Fibroblast of skin of abdomen (primary cell): ENCODE measurements at places on chromosomes 11 and 22.

DNA sequence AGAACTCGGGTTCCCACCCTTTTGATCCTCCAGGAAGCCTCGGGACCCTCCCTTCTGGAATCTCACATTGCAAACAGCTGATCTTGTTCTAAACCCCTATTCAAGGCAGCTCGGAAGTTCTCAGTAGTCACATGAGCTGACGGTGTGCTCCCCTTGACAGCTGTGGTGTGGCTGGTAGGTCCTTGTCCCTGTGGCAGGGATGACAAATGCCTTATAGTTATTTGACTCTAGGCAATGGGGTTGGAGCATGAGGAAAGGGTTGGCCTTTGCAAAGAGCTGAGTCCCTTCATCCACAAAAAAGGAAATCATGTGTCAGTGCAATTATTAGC, 23.6 kb downstream of the EIF4G2 start:
- no peak for DNase-seq

DNA sequence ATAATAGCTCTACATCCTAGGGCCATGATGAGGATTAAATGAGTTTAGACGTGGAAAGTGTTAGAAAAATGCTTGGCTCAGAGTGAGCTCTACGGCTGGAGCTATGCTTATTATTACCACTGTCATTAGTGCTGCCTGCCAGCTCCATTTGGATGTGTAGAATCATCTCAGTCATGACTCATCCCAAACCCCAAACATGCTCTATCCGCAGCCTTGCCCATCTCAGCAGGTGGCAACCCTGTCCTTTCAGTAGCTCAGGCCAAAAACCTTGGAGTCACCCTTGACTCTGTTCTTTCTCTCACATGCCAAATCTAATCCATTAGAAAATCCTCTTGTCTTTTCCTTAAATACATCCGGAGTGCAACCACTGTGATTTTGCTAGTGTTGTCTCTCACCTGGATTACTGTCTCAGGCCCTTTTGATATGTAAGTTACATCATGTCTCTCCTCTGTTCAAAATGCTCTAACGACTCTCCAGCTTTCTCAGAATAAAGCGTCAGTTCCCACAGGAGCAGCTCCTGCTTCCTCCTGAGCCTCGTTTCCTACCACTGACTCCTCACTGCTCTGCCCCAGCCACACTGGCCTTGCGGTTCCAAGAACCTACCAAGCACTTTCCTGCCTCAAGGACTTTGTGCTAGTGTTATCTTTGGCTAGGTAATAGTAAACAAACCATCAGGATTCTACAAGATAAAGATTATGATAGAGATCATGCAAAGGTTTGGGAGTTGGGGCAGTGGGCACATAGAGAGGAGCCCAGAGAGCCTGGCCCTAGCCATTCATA, 10.5 kb upstream of the CHRM1 start:
- DNase-seq = no peak

DNA sequence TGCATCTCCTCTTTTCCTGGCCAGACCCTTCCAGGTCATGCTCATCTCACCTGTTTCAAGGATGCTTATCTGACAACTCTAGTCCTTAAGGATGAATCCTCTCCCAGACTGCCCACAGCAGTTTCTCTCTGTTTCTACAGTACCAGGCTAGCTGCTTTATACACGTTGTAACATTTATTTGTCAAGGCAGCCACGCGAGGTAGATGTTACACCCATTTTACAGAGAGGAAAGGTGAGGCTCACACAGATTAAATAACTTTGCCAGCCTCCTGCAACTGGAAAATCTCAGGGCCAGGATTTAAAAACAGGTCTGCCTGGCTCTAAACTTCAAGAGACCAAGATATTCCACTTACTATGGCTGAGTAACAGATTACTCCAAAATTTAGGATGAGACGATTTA, 45.7 kb upstream of the E2F8 start:
- no peak for DNase-seq

GRCh38 chr11:107856180-107856980, 2.2 kb downstream of the SLC35F2 start:
- DNase-seq = no peak

GRCh38 chr22:31295831-31296657, 3.8 kb upstream of the PIK3IP1 start:
- peak; percentile 24 for DNase-seq

GRCh38 chr22:16783930-16784354, 41.3 kb downstream of the XKR3 start:
- DNase-seq = no peak

DNA sequence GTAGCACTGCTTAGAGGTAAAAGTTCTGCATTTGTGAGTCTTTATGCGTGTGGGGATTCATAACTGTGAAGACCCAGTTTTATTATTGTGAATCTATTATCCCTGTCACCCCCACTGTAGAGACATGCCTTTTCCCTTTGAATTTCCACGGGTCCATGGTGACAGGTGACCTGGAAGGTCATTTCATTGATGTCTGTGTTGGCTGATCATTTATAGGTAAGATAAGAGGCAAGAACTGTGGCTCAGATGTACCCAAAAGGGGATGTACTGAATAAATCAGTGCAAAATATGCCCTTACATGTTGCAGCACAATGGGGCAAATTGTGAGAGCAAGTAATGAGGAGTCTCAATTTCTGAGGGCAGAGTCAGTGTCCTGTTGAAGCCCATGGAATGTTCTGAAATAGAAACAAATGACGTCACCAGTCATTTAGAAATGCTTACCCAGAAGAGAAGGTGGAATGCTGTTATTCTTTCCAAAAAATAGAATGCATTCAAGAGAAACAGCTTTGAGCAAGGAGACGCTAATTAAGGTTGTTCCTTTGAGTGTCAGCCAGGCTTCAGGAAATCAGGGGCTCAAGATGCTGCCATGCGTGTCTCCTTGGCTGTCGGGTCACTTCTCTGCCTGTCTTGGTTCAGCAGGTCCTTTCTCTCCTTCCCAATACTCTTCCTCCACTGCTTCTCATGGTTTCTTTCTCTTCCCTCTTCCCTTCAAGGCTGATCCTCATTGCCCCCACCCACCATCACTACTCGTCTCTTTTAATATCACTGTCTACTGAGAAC, 118.7 kb upstream of the E2F8 start:
- no peak for DNase-seq

GRCh38 chr11:102010776-102011494, 36.3 kb upstream of the CFAP300 start:
- DNase-seq = peak; percentile 94

GRCh38 chr11:61075891-61076290, 26.4 kb upstream of the CD5 start:
- peak; percentile 37 for DNase-seq

- DNase-seq = peak; percentile 67
These were observed at the start of gene GPR137 for GRCh38 chr11:64284962-64285884. TSS of gene GPR137 (plus strand) at chr11:64285848. CDS start at chr11:64286525, 677 bp downstream.

- peak; percentile 85 for DNase-seq
These were observed 94.9 kb downstream of the SLC17A6 start for GRCh38 chr11:22433094-22433455.

GRCh38 chr11:126137136-126137535, 74.3 kb downstream of the RPUSD4 start:
- peak; percentile 62 for DNase-seq

- peak; percentile 4 for DNase-seq
These were observed 2.0 kb downstream of the ANO3 start for GRCh38 chr11:26333906-26334305.

GRCh38 chr11:1670905-1671371, 26.1 kb upstream of the KRTAP5-6 start:
- no peak for DNase-seq

DNA sequence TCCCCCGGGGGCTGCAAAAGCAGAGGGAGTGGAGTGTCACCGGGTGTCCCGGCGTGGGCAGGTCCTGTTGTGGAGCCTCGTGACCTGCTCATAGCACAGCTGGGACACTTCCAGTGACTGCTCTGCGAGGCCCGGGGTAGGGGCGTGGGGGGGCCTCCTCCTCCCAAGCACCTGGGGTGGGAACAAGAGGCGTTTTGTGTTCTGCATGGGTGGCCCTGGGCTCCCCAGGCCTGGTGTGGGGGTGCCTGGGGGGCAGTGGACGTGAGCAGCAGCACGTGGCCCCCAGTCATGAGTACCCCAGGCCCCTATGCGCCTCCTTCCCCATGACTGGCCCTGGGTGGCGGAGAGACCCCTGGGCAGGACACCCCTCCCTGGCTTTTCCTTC, 104.7 kb downstream of the KCNQ1 start:
- no peak for DNase-seq

GRCh38 chr11:67299471-67300191, 3.7 kb upstream of the SSH3 start:
- no peak for DNase-seq

GRCh38 chr11:3959903-3960265, 104.4 kb downstream of the STIM1 start:
- DNase-seq = peak; percentile 39

DNA sequence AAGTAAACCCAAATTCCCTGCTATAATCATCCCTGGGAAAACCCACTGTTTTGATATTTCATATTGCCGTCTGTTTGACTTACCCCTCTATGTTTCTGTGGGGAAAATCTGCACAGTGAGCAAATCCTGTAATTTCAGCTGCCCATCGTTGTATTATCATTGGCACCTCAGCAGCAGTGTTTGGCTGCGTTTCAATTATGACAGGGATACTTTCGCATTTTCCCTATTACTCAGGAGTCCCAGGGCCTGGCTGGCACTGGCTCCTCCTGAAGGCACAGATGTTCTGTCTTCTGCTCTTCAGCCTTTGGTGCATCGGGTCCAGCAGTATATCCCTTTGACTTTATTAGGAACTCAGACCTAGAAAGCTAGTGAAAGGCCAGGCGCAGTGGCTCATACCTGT, 12.2 kb upstream of the MMP12 start:
- no peak for DNase-seq

DNA sequence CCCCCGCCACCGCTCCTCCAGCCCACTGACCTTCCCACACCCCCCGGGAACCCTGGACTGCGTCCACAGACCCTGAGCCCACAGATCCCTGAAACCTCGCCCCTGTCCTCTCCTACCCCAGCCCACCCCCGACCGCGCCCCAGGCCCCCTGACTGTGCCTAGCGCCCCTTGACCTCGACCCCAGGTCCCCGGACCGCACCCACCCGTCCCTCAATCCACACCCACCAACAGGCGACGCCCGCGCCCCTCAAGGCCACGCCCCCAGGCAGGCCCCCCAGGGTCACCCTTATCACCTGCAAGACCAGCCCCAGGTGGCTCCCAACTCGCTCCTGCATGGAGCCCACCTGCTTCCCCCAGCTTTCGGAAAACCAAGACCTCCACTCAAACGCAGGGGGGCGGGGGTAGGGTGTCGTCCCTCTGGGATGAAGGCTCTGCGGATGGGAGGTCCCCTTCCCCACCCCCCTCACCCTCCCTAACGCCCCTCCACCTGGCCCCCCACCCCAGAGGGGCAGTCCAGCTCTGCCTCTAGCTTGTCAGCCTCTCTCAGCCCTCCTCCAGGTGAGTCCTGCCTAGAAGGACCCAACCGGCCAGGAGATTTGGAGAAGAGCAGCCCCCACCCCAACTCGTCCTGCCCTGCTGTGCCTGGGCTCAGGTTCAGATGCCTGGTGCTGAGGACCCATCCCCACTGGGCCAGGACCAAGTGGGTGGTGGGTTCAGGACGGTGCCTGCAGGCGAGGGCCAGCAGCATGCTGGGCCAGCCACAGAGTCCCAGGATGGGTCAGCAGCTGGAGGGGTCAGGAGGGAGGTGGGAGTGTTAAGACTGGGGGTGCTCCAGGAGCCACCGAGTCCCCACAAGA, 3.1 kb upstream of the IL17REL start:
- DNase-seq = no peak

DNA sequence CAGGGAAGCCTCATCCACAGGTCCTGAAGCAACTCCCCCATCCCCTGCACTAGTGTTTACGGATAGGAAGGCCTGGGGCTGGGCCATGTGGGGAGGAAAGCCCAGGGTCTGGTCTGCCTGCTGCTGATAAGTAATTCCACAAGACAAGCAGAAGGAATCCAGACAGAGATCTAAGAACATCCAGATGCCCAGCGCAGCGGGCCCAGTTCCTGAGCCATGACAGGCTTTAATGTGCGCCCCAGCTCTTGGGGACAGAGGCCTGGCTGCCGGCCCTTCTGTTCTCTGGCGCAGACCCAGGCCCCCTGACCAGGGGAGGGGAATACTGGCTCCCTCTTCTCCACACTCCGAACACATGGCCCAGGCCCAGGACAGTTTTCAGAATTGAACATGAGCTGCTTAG, 28.8 kb upstream of the ETS1 start:
- no peak for DNase-seq

DNA sequence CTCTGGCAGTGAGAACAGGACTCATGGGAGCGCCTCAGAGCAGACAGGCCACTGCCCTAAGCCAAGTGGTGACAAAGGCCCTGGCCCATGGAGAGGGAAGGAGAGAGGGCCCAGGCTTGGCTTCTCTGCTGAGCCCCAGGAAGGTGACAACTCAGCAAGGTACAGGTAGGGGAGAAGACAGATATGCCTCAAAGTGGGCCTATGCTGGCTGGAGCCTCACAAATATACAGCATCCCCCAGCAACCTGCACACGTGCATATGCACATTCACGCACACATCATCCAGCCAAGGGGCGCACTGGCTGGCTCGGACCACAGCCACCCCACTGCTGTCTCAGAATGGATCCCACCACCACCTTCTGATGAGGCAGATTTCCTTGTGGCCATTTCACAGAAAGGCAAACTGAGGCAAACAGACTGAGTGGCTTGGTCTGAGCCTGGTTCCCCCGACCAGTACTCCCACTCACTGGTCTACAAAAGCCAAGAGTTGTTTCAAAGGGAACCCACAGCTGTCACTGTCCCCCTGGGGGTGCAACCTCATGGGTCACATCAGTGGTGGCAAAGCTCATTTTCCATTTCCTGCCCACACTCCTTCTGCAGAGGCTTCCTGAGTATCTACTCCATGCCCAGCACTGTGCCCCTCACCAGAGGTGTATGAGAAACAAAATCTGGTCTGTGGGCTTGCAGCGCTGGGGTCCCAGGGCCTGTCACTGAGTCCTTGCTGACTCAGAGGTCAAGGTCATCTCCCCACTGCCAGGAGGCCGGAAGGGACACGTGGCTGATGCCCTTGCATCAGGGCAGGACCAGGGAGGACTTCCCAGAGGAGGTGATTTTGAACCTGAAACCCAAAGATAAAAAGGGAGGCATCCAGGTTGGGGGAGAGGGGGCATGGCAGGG, 67.3 kb upstream of the PRR5 start:
- no peak for DNase-seq

DNA sequence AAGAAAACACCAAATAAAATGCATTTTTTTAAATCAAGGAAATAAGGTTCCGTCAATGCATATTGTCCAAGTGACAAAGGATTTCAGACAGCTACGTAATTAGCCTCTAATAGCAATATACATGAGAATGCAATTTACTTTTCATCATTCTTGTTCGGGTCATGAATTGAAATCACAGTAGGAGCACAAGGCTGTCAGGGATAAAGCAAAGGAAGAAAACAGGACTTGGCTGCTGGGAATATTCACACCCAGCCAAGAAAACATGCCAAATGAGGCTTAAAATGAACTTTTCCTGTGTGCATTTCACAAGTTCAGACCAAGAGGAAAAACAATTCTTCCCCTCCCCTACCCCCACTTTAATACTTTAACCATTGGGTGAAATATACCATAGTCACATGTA, 188.6 kb downstream of the CWF19L2 start:
- DNase-seq = no peak

DNA sequence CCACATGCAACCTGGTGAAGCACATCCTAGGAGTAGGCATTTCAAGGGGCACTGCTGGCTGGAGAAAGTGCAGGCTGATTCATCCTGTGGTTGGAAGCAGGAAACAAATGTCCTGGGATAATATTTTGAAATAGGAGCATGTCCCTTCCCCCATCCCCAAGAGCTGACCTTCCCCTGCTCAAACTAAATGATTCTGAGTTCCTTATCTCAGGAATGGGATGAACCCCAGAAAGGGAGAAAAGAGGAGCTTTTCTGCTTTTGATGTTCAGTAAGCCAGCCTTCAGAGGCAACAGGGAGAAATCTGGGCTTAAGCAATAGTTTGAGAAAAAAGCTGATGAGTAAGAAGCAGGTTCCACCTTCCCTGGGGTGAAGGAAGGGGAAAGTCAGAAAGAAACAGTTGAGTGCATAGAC, 19.5 kb upstream of the SPON1 start:
- peak; percentile 32 for DNase-seq
